ENCODE measurements at places on chromosomes 1 and 21.

DNA sequence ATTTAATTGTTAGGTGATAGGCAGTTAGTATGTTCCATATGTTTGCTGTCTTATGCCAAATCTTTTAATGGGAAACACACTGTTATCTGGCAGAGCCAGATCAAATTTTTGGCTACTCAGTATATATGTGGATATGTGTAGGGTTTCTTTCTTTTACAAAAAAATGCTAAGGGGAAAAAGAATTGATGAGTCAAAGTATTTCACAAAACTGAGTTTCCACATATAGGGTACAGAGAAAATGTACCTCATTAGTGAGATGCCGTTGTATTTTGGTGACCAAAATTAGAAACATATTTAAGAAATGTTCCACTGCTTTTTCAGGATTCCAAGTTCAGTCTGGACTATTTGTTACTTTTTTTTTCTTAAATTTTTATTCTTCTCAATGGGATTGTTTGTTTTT, 201.2 kb upstream of the PTGFR start:
- no peak for DNase-seq

- no peak for DNase-seq
Measured at GRCh38 chr1:43438576-43438952, 15.2 kb downstream of the HYI start.

GRCh38 chr1:66933887-66934700, 9.3 kb downstream of the MIER1 start:
- no peak for DNase-seq

DNA sequence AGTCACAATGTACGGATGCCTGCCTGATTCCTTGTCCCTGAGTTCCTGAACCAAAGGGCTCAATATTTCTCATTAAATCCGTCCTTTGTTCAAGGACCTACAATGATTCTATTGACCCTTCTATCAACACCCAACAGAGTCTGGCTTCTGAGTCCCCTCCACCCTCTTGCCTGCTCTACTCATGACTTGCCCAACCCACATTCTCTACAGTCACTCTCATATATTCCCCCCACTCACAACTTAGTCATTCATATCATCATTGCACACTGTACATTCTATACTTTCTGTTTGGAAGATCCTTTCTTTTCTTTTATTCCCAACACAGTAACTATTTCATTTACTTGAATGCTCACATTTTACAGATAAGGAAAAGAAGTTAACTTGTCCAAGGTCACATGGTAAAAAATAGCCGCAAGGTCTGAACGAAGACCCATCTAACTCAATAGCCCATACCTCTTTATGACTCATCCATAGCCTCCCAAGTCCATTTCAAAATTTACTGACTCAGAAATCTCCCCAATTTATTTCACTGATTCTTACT, 3.6 kb downstream of the OTUD7B start:
- no peak for DNase-seq

DNA sequence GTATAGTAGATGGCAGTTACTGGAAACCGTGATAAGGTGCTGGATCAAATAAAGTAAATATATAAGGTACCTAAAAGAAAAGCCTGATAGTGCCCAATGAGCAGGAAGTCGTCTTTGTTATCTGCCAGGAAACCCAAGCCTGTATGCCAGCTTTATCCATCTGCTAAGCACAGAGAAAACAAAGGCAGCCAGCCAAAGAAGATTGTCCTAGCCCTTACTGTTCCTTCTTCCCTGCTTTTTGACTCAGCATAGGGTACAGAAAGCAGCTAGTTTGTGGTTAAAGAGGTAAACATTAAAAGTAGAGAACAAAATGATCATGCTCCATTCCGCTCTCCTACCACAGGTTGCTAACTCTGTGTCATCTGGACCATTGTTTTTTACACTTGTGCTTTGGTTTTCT, 10.1 kb downstream of the KRTAP22-2 start:
- no peak for DNase-seq

DNA sequence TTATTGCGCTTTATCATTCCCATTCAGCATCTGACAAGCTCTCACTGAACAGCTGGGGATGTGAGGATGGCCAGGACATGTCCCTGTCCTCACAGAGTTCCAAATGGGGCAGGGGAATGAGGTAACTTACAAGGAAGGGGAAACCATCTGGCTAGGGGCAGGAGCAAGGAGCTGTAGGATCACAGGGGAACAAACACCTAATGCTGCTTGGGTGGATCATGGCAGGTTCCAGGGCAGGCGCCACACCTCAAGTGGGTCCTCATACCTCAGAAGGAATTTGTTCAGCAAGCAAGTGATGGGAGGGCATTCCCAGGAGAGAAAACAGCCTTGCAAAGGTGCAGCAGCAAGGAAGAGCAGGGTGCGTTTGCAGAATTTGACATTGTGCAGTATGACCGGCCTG, 35.1 kb upstream of the GRIK3 start:
- no peak for DNase-seq

DNA sequence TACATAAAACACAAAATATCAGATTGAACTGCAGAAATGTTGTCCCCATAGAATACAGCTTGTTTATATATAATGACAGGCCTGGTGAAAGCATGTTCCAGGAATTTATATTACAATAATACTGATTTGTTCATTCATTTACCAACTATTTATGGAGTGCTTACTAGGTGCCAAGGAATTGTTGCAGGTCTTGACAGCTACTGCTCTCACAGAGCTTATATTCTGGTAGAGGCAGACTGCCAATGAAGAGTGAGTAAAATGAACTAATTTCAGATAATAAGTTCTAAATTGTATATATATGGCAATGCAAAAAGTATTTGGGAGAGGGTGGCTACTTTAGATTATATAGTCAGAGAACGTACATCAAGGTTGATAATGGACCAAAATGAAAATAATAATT, 152.0 kb downstream of the COQ8A start:
- no peak for DNase-seq

DNA sequence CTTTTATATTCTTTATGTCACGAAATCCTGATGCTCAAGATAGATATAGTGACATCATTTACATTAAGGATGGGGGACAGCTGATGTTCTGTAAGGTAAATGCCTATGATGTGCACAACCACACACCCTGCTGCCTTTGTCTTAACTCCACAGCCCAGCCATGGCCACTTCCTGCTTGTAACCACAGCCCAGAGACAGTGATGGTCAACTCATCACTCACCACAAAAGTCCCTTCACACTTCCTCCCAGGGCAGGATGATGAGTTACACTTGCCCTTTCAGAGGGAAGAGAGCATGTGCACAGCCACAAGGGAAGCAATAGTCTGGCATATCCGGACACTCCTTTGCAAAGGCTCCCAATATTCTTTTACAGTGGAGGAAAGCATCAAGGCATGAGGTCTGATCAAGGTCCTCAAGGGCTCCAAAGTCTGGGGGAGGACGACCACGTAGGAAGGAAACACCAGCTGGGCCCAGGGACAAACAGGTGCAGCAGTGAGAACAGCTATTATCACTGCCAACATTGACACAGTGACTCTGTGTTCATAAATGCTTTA, 53.8 kb downstream of the PLPP3 start:
- no peak for DNase-seq

DNA sequence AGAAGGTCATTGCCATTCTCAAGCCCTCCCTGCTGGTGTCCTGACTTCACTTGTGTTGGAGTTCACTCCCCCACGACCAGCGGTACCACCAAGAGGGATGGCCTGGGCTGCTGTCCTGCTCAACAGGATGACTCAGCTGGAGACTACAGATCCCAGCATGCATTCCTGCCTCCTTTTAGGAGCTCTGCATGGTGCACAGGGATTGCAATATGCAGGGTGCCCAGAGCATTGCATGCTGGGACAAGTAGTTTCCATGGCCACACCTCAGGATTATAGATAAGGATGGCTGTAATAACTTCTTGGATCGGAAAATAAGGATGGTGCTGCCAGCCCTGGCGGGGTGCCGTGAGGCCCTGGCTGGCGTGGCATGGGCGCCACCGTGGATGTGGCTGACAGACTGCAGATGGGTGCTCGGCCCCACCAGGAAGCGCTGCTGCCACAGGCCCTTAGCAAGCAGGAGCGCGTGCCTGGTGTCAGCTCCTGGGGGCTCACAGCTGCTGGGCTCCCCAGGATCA, 150.0 kb downstream of the CASZ1 start:
- no peak for DNase-seq

DNA sequence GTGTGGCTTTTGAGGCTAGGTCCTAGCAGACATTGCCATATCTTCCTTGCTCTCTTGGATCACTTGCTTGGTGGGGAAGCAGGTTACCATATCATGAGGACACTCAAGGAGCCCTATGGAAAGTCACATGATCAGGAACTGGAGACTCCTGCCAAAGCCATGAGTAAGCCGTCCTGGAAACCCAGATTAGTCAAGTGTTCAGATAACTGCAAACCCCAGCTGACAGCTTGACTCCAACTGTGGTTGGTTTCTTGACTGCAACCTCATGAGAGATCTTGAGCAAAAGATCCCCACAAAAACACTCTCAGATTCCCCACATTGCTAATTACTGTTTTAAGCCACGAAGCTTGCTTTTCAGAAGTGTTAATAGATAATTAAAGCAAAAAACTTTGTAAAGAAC, 58.6 kb downstream of the CACNA1E start:
- no peak for DNase-seq

DNA sequence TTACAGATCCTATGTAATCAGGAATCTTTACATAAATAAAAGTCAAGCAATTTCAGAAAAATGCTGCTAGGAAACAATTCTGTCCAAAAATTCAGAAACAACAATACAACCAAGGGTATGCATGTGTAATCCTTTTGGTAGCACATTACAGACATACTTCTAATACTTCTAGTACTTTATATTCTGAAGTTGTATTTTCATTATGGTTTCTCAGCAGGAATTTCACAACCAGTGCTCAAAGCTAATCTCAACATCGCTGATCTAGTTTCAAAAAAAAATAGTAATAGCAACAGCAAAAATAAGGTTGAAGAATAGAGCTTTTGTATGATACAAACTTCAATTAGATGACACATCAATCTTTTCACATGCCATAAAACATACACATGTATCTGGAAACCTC, 545.2 kb downstream of the LTN1 start:
- DNase-seq: no peak

DNA sequence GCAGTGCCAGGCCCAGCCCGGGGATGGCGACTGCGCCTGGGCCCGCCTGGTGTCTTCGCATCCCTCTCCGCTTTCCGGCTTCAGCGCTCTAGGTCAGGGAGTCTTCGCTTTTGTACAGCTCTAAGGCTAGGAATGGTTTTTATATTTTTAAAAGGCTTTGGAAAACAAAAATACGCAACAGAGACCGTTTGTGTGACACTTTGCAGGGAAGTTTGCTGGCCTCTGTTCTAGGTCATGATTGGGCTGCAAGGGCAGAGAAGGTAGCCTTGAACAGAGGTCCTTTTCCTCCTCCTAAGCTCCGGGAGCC, 719 bp downstream of the SOD1 start:
- DNase-seq: no peak

DNA sequence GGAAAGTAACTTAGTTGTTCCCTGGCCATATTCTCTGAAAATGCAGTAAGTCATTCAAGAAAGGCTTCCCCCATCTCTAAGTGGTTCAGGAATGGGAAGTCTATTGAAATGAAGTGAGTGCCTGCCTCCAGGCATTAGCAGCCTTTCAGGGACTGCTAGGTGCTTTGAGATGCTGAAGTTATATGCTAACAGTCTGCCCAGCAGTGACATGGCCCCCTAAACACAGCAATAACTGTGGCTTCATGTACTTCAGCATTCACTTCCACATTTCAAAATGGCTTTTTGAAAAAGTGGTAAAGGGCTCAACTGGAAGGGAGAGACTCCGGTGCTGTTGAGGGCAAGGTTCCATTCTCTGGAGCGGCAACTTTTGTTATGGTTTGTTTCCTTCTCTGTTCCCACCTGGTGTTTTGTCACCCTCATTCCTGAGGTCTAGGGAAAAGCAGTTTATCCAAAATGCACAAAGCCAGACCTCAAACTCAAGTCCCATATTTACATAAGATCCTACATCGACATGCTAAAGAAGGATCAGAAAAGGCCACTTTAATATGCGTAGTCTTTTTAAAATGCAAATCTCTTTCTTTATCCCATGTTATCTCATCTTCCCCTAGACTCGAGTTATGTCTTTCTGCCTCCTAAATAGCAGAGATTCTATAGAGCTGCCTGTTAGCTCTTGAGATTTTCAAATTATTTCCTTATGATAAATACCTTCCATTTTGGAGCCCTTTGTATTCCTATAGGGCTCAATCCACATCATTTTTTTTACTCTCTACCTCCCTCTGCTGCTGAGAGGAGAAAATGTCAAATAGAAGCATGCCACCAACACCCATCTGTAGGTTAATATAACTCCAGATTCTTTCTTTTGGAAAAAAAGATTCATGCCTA, 34.2 kb upstream of the LRRC8C start:
- peak; percentile 22 for DNase-seq

DNA sequence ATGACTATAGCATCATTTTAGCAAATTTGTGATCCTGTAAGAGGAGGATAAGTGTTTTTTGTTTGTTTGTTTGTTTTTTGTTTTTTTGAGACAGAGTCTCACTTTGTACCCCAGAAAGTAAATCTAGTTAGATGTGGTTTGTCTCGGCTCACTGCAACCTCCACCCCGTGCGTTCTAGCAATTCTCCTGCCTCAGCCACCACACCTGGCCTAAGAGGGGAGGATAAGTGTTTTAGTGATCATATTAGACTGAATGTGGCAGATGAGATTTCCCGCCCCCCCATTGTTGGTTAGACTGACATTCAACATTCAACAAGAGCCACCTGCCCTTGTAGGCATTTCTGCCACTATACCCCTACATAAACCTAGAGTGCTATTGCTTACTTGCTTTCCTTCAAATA, 98.5 kb downstream of the OSBPL9 start:
- DNase-seq: no peak

GRCh38 chr1:33378976-33379375, 51.9 kb downstream of the PHC2 start:
- DNase-seq: no peak

DNA sequence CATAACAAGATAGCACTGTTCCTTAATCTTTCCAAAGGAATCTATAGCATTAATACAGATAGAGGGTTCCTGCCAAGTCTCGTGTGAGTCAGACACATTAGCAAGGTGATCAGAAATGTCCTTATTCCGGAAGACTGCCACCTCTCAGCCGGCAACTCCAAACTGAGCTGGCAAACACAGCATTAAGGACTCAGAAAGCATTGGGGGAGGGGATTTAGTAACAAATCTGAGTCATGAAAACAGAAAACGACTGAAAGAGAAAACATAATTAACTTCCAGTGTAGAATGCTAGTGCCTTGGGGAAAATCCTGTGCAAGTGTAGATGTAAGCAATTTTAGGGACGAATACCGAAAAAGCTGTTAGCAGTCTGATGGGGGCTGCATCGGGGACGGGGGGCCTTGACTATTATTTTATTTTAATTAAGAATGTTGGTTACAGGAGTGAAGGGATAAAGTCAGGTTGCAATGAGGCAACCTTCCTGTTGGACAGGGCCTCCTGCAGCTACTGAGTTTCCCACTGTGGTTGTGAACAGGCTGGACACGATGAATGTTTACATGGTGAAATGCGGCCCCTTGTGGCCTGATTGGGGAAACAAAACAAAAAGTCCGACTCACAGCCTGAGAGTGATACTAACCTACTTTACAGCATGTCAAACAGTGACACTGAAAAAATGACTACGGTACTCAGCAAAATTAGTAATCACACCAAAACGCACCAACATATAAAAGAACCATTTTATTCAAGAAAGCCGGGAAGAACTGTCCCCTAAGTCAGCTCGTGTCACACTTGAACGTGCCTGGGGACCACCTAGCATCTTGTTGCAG, 20.7 kb downstream of the MIS18A start:
- DNase-seq: peak; percentile 65

Measured in D721Med (cell line).